Smooth muscle cell of trachea (primary cell): ENCODE measurements at places on chromosomes 12 and 14. TPM values are rescaled to one million over a fixed set of nuclear protein-coding genes. Genes with fewer than 3 reads are reported as not detected.

Gene COCH
- 0.33 and 0.58 TPM in 2 replicates for total RNA-seq

Gene KSR2
- under 0.01 TPM in 1 of 2 replicates, not detected in the other for total RNA-seq

Gene TMEM253
- 0.33 TPM in 1 of 2 replicates, not detected in the other for total RNA-seq

Gene SNAPC1
- total RNA-seq, result 8.1 and 9.9 TPM in 2 replicates

Gene TESPA1
- total RNA-seq, result not detected in 2 replicates

Gene KRT83
- total RNA-seq, result not detected in 2 replicates

Gene CDCA4
- total RNA-seq, result 9.6 and 19.6 TPM in 2 replicates

Gene TMEM132D
- total RNA-seq, result not detected in 2 replicates

Gene CFAP54
- 2.8 and 3.1 TPM in 2 replicates for total RNA-seq

Gene DDX11
- 5.0 and 16.4 TPM in 2 replicates for total RNA-seq

Gene ARMH4
- 5.5 and 5.8 TPM in 2 replicates for total RNA-seq

Gene PHETA1
- total RNA-seq, result 7.6 and 9.9 TPM in 2 replicates

Gene AHNAK2
- total RNA-seq, result 279 and 407 TPM in 2 replicates

Gene LRRIQ1
- 0.17 and 0.44 TPM in 2 replicates for total RNA-seq

Gene PRB2
- not detected in 2 replicates for total RNA-seq

Gene ADAMTS20
- not detected in 2 replicates for total RNA-seq

Gene PMCH
- total RNA-seq, result not detected in 2 replicates

Gene RBM25
- total RNA-seq, result 24.6 and 42.5 TPM in 2 replicates

Gene ETFBKMT
- 3.5 and 4.2 TPM in 2 replicates for total RNA-seq

Gene HOXC13
- total RNA-seq, result not detected in 2 replicates

Gene KRT1
- total RNA-seq, result not detected in 2 replicates
